Esophagus muscularis mucosa (tissue), 4 donors: ENCODE measurements at places on chromosomes 7 and 10. TPM values are rescaled to one million over a fixed set of nuclear protein-coding genes. Genes with fewer than 3 reads are reported as not detected.

The LOXL4 gene
- total RNA-seq, result 9.4 TPM

The ATOH7 gene
- not detected for total RNA-seq

The DGKB gene
- total RNA-seq, result 14.2 TPM

The CPN1 gene
- not detected for total RNA-seq

The GPR37 gene
- 15.2 TPM for total RNA-seq

The KCP gene
- total RNA-seq, result 0.29 TPM

The CD36 gene
- total RNA-seq, result 91.6 TPM

The MOGAT3 gene
- not detected for total RNA-seq

The BUD23 gene
- 48.5 TPM for total RNA-seq

The ZNF107 gene
- total RNA-seq, result 2.9 TPM

The HHEX gene
- total RNA-seq, result 8.6 TPM

The ADIRF gene
- 84.5 TPM for total RNA-seq

The ANKRD16 gene
- 5.1 TPM for total RNA-seq

The OR2A5 gene
- total RNA-seq, result not detected

The CPVL gene
- total RNA-seq, result 28.5 TPM

The TMEM213 gene
- not detected for total RNA-seq

The TRPV5 gene
- 0.17 TPM for total RNA-seq

The CDCA7L gene
- total RNA-seq, result 61.6 TPM

The AOAH gene
- total RNA-seq, result 16.1 TPM

The SPDYE5 gene
- total RNA-seq, result not detected

The DNMBP gene
- 14.5 TPM for total RNA-seq

The CLDN3 gene
- not detected for total RNA-seq

The AGMO gene
- 0.17 TPM for total RNA-seq

The SRRM3 gene
- 2.2 TPM for total RNA-seq

The PIP gene
- not detected for total RNA-seq

The SLIT1 gene
- total RNA-seq, result 0.29 TPM

The EPO gene
- total RNA-seq, result not detected

The COL26A1 gene
- not detected for total RNA-seq

The TRIL gene
- 9.4 TPM for total RNA-seq

The LIPJ gene
- total RNA-seq, result 0.19 TPM

The KBTBD2 gene
- 43.4 TPM for total RNA-seq

The CALN1 gene
- not detected for total RNA-seq

The IL6 gene
- 0.83 TPM for total RNA-seq

The FAM171A1 gene
- total RNA-seq, result 11.1 TPM

The CPA2 gene
- total RNA-seq, result not detected

The CALY gene
- total RNA-seq, result 2.1 TPM

The NUTM2E gene
- total RNA-seq, result not detected

The KCND2 gene
- 0.91 TPM for total RNA-seq

The METTL27 gene
- 1.8 TPM for total RNA-seq

The COBL gene
- total RNA-seq, result 44.0 TPM

The CLRN3 gene
- not detected for total RNA-seq

The SEMA4G gene
- 2.5 TPM for total RNA-seq

The DLX5 gene
- total RNA-seq, result 0.26 TPM

The CYP2C19 gene
- total RNA-seq, result not detected

The UBE2H gene
- 68.3 TPM for total RNA-seq

The SPDYE2 gene
- total RNA-seq, result not detected

The ACSM6 gene
- not detected for total RNA-seq
